Left lung (tissue), 14 donors: ENCODE measurements at places on chromosomes 13 and 19.

GRCh38 chr13:25248071-25248470 is 39.2 kb downstream of the MTMR6 start:
- DNase-seq = no peak

DNA sequence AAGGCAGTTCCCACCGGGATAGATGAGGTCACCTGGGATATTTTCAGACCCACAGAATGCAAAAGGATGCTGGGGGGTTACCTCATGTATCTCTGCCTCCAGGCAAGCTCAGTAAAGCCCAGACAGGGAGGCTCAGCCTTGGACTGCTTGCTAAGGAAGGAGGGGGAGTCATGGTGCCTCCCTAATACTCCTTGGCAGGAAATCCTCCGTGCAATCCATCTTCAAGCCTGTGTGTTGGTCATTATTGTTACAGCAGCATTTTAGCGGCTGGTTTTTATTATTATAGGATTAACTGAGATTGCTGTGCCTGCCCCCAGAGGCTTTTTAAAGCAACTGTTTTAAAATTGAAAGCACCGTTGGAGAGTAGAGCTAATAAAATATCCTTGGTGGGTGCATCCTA is 188.5 kb upstream of the UBL3 start:
- no peak for DNase-seq

- DNase-seq = no peak
Observed at GRCh38 chr19:6022570-6023064, 44.7 kb upstream of the RANBP3 start.

DNA sequence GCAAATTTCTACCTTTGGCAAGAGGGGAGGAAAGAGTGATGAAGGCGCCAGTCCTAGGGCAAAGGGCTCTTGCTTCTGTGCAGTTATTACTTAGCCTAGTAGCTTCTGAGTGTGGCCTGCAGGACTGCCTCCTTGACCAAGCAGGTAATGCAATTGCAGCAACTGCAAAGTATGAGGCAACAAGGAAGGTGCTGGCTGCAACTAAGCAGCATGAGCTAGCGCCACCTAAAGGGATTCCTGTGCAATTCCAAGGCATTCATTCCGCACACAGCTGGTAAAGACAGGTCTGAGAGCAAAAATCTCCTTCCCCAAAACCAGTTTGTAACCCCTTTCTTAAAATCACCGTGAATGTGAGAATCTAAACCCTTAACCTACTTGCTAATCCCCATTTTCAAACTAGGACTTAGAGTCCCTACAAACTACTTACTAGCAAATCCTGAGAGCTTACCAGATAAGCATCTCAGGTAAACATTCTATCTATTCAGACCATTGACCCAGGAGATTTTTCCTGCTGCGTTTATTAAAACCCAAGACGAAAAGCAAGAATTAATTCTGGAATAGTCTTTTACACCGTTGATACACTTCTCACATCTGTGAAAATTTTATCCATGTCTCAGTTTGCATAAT is 62.9 kb downstream of the DCT start:
- DNase-seq = no peak

DNA sequence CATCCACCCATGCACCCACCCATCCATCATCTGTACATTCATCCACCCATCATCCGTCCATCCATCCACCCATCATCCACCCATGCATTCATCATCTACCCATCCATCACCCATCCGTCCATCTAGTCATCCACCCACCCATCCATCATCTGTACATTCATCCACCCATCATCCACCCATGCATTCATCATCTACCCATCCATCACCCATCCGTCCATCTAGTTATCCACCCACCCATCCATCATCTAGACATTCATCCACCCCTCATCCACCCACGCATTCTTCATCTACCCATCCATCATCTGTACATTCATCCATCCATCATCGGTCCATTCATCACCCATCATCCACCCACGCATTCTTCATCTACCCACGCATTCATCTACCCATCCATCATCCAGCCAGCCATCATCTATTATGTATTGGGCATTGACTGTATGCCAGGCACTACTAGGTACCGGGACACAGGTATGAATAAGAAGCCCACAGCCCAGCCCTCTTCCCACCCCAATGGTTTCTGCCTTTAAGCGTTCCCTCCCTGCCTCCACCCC is 16.7 kb upstream of the GALP start:
- no peak for DNase-seq

- DNase-seq = no peak
Observed at GRCh38 chr13:112140366-112140765, 73.4 kb downstream of the SOX1 start.

DNA sequence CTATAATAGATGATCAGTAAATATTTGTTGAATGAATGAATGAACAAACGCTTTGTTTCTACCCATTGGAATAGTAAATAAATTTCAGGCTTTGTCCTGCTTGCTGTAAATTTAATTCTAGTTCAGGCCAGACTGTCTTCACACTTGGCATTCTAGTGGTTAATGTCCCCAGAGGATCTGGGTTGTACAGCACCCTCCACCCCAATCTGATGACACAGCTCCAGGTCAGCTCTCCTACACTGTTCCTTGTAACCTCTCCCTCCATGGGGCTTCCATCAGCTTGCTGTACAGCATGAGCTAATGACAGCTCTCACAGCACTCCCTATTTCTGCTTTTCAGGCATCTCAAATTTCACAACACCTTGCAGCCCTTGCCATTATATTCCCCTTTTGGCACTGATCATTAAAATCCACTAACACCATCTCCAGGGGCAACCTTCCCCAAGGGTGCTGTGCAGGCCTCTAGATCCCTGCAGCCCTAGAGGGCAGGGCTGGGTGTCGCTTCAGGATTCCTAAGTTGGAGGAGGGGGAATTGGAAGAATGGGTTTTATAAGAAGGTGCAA is 12.7 kb upstream of the KL start:
- no peak for DNase-seq

DNA sequence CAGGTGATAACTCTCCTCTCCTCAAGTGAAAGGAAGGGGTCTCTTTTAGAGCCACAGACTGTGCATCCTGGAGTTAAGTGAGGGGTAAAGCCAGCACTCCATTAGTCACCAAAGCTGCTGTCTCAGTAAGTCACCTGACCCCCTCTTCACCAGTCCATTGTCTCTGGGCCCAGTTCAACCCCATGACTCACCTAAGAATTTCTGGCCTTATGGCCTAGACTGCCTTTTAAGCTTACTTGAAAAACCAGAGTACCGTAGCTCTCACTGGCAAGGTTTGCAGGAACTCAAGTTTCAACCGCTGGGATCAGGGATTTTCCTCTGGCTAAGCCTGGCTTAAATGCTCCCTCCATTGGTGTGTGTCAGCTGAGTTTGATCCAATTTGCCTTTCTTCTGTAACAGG is 23.4 kb upstream of the EID2 start:
- no peak for DNase-seq

GRCh38 chr13:40389081-40389641 is 277.3 kb downstream of the FOXO1 start:
- no peak for DNase-seq

DNA sequence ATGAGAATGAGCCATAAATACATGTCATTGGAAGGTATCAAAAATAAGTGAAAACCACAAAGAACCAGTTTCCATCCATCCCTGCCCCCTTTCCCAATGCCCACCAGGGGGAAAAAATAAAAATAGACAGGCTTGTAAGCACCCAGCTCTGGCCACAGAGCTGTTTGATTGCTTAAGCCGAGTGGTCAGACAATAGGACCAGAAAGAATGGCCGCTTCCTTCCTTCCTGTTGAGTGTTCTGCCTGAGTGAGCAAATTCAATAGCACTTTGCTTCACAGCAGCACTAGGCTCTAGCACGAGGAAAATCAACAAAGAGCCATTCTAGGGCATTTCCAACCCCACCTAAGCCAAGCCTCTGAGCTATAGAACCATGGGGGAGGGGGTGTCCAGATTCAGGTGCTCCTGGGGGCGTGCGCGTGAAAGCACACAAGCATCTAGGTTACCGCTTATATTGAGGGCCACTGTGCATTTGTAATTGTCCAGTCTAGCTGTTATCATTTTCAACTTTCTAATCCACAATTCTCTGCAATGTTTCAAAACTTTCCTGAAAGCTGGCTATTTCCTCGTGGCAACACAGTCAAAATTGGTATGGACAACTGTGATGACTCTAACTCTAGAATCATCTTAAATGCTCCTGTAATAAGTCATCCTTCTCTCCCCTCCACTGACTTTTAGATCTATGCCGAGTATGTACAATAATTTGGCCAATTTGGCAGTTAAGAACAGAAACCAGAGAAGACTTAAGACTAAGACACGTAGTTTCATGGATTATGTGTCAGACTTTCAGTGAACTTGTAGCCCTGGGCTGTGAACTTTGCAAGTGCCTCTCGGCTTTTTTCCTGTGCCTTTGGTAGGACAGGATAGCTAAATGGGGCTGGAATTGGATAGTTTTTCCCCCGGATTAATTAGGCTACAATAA is 64.3 kb downstream of the SPRY2 start:
- no peak for DNase-seq
